ENCODE measurements at places on chromosomes 16 and 17.
A peak's percentile ranks its signal among the peaks of the same experiment; 100 is the strongest.

DNA sequence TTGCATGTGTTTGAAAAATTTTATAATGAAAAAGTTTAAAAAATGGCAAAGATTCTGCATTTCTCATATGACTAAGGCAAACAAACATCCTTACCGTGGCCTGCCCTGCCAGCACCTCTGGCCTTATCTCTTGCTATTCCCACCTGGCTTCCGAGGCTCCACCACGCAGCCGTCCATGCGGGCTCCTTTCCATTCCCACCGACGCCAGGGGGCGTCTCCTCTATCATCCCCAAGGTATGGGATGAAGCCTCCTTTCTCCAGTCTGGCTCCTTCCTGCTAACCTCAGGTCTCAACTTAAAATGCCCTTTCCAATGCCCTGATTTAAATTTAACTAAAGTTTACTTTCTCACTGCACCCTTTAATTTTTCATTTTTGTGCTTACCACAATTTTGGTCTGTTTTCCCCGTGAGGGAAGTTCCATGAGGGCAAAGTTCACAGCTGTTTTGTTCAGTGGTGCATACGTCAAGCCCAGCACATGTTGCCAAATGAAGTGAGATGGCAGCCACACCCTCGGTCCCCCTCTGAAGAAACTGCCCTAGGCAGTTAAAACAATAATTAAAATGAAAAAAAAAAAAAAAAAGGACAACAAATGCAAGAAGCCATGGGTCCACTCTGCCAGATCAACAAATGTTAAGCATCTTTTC lies 13.3 kb upstream of the SDK2 start:
- DNase-seq, result peak; percentile 45

DNA sequence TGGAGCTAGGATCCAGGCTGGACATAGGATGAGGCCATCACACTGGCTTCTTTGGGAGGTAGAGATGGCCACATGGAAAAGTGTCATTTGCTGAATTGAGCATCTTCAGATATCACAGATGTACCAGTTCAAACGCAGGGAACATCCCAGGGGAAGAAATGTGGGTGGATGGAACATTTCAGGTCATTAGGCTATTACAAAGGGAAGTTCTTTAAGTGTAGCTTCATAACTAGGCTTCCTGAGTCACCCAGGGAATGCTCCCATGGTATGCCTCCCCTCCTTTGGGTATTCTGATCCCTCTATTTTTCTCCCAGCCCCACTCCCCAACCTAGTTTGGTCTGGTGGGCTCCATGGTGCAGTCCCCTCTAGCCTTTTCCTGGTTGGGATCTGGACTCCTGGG lies 69.8 kb upstream of the IRX3 start:
- no peak for DNase-seq

DNA sequence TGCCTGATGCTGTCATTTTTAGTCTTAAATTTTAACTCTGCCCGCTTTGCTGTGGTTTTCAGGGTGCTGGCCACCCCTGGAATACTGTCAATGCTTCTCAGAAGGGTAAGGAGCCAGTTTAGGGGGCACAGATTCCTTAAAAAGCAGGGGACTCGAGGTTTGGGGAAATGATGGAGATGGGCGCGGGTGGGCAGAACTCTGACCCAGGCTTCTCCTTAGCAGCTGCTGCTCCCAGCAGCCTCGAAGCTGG lies 23.7 kb downstream of the STAT5A start:
- DNase-seq, result no peak

GRCh38 chr17:70320673-70321345 lies 151.5 kb downstream of the KCNJ2 start:
- no peak for DNase-seq

DNA sequence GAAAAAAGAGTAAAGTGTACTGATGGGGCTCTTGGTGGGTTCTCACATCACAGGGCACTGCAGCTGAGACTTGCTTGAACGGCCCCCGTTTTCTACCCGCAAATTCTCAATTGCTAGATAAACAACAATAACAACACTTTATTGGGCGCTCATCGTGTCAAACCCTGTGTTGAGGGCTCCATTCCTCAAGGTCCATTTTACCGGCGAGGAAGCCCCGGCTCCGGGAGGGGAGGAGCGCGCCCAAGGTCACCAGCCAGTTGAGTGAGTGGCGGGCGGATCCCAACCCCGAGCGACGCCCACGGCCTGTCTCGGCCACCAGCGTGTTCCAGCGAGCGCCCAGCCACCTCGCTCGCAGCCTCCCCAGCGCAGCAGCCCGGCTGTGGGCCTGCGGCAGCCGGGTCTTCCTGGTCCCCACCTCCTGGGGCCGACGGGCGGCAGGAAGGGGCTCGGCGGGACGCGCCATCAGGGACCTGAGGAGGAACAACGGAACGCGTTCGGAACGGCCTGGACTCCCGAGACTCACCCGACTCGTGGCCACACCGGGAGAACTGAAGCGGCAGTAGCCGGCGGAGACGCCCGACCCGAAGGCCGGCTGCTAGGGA lies 373 bp downstream of the CMC2 start:
- DNase-seq, result no peak

GRCh38 chr16:27225536-27226360 lies 22.4 kb downstream of the KDM8 start:
- DNase-seq, result no peak

DNA sequence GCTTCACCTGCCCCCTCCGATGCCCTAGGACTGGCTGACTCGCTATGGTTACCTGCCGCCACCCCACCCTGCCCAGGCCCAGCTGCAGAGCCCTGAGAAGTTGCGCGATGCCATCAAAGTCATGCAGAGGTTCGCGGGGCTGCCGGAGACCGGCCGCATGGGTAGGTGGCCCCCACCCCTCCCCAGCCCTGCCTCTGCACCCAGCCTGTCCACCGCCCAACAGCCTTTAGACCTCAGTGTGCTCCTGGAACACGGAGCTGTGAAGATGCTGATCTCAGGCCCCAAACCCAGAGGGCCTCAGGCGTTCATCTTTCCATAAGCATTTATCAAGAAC lies 993 bp downstream of the MMP25 start:
- DNase-seq, result no peak

GRCh38 chr16:1825381-1825863 lies 1.2 kb downstream of the HAGH start:
- DNase-seq, result no peak

GRCh38 chr17:67208232-67208631 lies 36.8 kb downstream of the HELZ start:
- DNase-seq, result no peak

DNA sequence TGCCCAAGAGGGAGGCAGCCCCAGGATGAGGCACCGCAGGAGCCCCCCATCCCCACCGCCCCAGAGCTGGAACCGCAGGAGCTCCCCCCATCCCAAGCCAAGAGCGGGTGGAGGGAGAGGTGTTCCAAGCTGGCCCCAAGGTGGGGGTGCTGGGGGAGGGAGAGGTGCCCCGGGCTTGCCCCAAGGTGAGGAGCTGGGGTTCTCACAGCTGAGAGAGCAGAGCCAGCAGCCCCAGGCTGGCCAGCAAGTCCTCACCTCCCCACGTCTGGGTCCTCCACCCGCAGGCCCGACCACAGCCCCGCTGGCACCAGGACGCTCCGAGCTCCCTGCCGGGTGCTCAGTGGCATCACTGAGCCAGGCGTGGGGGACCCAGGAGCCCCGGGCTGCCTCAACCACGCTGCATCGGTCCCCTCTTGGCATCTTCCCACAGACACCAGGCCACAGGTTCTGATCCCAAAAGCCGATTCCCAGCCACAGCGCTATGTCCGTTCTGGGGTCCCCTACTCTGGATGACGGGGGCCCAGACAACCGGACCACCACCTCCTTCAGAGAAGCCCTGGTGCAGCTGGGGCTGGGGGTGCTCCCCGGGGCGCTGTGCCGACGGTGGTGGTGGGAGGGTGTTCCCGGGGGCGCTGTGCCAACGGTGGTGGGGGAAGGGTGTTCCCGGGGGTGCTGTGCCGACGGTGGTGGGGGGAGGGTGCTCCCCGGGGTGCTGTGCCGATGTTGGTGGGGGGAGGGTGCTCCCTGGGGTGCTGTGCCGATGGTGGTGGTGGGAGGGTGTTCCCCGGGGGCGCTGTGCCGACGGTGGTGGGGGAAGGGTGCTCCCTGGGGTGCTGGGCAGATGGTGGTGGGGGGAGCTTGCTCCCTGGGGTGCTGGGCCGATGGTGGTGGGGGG lies 15.4 kb upstream of the WDR45B start:
- no peak for DNase-seq

- peak; percentile 94 for DNase-seq
These were observed 1.3 kb downstream of the SPATA2L start for GRCh38 chr16:89700100-89700648.

DNA sequence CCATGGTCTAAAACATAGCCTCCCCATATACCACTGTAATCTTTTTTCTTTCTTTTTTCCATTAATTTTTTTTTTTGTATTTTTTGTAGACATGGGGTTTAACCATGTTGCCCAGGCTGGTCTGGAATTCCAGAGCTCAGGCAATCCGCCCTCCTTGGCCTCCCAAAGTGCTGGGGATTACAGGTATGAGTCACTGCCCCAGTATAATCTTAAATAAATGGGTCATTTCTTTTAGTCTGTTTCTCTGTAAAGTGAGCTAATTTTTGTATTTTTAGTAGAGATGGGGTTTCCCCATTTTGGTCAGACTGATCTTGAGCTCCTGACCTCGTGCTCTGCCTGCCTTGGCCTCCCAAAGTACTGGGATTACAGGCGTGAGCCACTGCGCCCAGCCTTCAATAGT lies 5.7 kb upstream of the NME1 start:
- DNase-seq, result peak; percentile 30

DNA sequence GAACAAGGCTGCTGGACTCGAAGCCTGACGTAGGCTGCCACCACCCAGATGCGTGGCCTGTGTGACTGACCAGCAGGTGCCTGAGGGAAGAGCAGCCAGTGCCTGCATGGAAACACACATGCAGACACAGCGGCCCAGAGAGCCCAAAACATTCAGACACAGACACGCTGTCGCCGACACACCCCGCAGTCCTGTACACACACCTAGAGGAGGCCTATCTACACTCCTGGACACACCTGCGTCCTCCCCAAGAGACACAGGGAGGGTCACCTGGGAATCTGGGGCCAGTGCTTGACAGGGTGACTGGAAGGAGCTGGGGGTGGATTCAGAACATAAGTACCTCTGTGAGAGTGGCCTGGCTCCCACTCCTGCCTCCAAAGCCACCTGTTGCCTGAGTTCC lies 6.1 kb upstream of the TSPOAP1 start:
- no peak for DNase-seq

GRCh38 chr17:6269478-6269877 lies 165.4 kb downstream of the AIPL1 start:
- peak; percentile 34 for DNase-seq

DNA sequence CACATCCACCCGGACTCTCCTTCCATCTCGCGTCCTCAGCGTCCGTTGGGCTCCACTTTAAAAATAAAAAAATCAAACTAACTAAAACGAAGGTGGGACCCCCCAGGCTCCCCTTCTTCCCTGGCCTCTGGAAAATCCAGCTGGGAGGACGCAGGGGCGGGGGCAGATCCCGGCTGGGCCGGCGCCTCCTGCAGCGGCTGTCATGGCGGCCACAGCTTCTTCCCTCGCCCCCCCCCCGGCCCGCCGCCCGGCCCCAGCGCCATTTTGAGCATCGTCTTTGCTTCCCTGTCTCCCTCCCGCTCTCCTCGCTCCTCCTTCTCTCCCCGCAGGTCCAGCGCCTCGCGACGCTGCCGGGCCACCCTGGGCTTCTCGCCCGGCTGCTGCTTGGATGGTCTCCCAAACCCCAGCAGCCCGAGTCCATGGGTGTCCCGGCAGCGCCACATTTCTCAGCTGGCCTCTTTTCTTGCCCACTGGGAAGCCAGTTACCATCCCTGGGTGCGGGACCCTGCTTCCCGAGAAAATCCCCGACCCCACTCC lies 3.3 kb downstream of the HOXB2 start:
- peak; percentile 82 for DNase-seq

GRCh38 chr16:20867585-20867984 lies 32.6 kb downstream of the DCUN1D3 start:
- DNase-seq, result no peak

- peak; percentile 82 for DNase-seq
These were observed 33.9 kb downstream of the JPH3 start for GRCh38 chr16:87636050-87636684.

GRCh38 chr16:52721331-52721730 lies 174.4 kb upstream of the TOX3 start:
- no peak for DNase-seq

GRCh38 chr16:73054813-73055482 lies 7.0 kb upstream of the ZFHX3 start:
- peak; percentile 73 for DNase-seq

DNA sequence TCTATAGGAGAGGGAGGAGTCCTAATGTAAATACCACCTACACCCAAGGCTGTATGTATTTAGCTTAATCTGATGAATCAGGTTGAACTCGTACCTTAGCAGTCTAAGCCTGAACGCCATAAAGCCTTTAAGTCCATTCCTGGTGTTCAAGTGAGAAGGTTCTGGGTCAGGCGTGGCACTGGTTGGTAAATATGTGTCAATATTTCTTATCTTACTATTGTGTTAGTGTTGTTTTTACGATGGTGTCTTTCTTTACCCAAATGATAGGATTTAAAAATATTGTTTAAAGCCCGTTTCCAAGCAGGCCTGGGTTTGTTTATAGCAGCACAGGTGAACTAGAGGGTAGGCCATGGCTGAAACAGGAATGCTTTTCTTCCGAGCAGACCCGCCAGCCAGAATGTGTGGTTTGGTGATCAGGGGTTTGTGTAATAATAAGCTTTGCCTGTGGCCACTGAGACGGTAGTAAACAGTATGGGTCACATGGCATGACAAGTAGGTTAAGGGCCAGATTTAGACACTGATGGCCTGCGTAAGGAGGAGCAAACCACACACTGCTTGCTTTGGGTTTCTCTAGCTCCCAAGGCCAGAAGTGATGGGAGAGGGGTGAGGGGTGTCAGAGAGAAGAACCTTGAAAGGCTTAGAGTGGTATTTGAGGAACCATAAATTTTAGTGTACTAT lies 3.3 kb downstream of the TMEM94 start:
- no peak for DNase-seq

DNA sequence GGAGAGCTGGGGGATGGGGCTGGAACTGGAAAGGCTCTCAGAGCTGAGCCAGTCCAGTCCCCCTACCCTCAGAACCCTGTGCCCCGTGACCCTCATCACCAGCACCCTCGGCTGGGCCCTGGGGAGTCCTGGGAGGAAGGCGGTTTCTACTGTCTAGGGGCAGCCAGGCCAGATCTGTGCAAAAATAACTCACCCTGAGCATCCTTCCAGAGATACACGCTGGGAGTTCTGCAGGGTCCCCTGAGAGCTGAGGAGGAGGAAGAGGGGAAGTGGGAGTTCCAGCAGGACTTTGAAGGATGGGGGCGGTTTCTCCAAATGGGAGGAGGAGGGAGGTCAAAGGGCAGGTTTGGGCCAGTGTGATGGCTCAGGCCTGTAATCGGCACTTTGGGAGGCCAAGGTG lies 5.0 kb upstream of the SLC4A1 start:
- DNase-seq, result no peak

Measured in fibroblast of skin of scalp (primary cell).